NCI-H460 (cell line): ENCODE measurements at places on chromosomes 6 and 20. TPM values are rescaled to one million over a fixed set of nuclear protein-coding genes. Genes with fewer than 3 reads are reported as not detected.

GRCh38 chr6:17589406-17590096 lies 10.6 kb upstream of the FAM8A1 start:
- DNase-seq: no peak

Gene GNAS-AS1
- 1.7 and 1.8 TPM in 2 replicates for total RNA-seq

DNA sequence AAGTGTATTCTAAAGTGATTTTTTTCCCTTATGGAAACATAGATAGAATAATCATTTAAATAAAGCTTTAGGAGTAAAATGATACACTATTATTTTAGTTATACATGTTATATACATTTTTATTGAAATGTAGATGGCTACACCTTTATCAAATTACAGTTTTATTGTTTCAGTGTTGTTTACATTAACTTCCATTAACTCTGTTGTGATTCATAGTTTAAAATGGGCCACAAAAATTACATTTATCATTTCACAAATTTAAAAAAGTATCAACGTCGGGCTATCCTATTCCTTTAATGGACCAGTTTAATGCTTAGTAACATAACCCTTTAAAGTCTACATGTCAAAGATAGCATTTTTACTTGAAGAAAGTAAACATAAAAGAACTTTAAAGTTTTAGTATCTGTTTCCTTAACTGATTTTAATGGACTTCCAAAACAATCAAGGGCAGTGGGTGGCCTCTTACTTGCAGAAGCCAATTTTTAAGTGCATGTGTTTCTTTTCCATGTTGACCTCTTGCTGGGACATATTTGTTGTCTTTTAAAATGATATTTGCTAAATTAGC lies 47.8 kb upstream of the FLRT3 start:
- no peak for DNase-seq

Gene RIN2
- 40.8 and 42.4 TPM in 2 replicates for total RNA-seq

GRCh38 chr6:147322299-147323162 lies 118.3 kb downstream of the STXBP5 start:
- DNase-seq: no peak

- no peak for DNase-seq
Observed at GRCh38 chr6:161413355-161413771, 139.5 kb upstream of the AGPAT4 start.

- DNase-seq: no peak
Observed at GRCh38 chr6:41470029-41470330, 76.2 kb upstream of the FOXP4 start.

Gene RFX6
- not detected in 2 replicates for total RNA-seq

Gene ZSCAN23
- total RNA-seq: not detected in 2 replicates

- DNase-seq: peak; percentile 61
Observed at GRCh38 chr6:106444777-106445507, 84.4 kb downstream of the CRYBG1 start.

Gene FAM83C
- total RNA-seq: not detected in 2 replicates

GRCh38 chr6:45658958-45659357 lies 281.2 kb upstream of the SUPT3H start:
- DNase-seq: no peak

Gene KCNK16
- total RNA-seq: not detected in 2 replicates

Gene ELOVL4
- 16.9 and 17.6 TPM in 2 replicates for total RNA-seq

GRCh38 chr6:45477278-45477677 lies 99.5 kb upstream of the SUPT3H start:
- no peak for DNase-seq

Gene PNLDC1
- not detected in 2 replicates for total RNA-seq

GRCh38 chr6:89079511-89080234 lies 878 bp upstream of the PNRC1 start:
- DNase-seq: peak; percentile 30

DNA sequence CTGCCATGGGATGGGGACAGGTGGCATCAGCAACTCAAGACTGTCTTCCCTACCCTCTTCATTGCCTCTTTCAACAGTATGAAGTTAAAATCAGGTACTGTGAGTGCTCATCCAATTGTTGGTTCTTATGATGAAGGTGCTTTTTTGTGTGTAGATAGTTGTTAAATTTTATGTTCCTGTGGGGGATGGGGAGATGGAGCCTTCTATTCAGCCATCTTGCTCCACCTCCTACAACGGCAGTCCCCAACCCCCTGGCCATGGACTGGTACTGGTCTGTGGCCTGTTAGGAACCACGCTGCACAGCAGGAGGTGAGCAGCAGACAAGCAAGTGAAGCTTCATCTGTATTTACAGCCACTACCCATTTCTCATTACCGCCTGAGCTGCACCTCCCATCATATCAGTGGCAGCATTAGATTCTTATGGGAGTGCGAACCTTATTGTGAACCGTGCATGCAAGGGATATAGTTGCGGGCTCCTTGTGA lies 47.8 kb upstream of the TOP1 start:
- DNase-seq: no peak

DNA sequence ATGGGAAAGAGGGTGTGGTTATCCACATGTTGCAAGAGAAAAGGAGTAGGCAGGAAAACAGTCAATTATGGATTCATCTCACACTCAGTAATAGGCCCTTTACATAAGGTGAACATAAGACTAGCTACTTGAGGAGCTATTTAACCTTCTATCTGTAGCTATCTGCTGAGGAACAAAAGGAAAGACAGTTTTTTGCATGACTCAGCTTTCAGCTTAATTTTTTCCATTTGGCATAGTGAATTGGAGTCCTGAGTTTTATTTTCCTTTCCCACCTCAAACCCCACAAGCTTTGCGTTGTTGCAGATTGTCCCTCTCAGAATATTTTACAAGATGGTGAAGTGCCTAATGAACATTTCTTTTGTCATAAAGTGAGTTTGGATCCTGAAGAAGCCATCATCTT lies 32.4 kb downstream of the UBD start:
- DNase-seq: no peak

GRCh38 chr6:28867086-28867409 lies 56.7 kb downstream of the TRIM27 start:
- DNase-seq: no peak

GRCh38 chr6:140082867-140083297 lies 708.4 kb upstream of the CITED2 start:
- DNase-seq: no peak

Gene BMP5
- total RNA-seq: 3.3 and 4.1 TPM in 2 replicates

GRCh38 chr20:50470264-50470858 lies 39.8 kb upstream of the PTPN1 start:
- no peak for DNase-seq

Gene B3GAT2
- 0.02 TPM in 1 of 2 replicates, not detected in the other for total RNA-seq

GRCh38 chr6:142878407-142878806 lies 66.6 kb downstream of the HIVEP2 start:
- DNase-seq: no peak

DNA sequence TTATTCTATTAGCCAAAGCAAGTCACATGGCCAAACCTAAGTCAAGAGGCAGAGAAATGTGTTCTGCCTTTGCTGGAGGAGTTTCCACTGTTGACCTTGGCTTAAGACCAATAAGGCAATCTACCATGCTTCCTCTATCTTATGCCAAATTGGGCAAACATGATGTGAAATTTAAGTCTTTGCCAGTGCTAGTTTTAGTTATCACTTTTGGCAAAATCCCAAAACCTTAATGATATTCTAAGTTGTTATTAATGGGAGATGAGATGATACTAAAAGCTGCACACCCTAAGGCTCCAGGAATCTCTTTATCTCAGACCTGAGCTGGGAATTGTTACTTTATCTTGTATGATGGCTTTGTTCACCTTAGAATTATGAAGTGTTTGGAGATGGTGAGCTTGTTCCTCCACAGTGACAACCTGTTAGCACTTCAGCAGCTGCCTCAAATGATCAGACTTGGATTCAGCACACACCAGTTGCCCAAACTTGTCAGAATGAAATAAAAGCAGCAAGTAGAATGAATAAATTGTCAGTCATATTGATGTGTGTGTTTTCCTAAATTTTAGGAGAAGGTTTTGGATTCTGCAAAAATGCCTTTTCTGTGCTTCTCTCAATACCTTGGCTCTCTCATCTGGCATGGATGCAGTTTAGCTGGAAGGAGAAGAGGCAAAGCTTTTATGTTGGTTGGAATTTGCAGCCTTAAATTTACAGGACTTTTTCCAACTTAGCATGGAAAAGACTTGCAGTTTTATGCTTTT lies 49.3 kb downstream of the RIN2 start:
- no peak for DNase-seq

GRCh38 chr6:90233994-90234393 lies 62.6 kb downstream of the BACH2 start:
- DNase-seq: no peak

- DNase-seq: no peak
Observed at GRCh38 chr20:41140226-41141133, 3.1 kb downstream of the PLCG1 start.

- no peak for DNase-seq
Observed at GRCh38 chr6:149884215-149884614, 13.7 kb downstream of the RAET1E start.

DNA sequence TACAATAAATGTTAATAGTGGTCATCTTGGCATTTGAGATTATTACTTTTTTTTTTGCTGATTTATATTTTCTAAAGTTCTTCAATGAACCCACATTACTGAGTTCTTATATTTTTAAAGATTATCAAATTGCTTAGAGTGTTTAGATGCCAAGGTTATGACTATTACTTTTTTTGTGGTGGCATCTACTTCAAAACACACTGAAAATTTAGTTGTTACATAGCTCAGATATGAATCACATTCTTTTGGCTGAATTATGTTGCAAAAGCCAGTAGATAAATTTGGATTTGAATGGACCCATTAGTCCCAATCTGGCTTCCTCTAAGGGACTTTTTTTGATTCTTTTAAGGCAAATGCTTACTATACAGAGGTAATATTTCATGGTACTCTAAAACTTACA lies 8.9 kb downstream of the UTRN start:
- DNase-seq: no peak

- no peak for DNase-seq
Observed at GRCh38 chr20:10448270-10449156, 13.4 kb downstream of the SLX4IP start.

GRCh38 chr20:11529047-11529446 lies 388.6 kb upstream of the BTBD3 start:
- DNase-seq: no peak

DNA sequence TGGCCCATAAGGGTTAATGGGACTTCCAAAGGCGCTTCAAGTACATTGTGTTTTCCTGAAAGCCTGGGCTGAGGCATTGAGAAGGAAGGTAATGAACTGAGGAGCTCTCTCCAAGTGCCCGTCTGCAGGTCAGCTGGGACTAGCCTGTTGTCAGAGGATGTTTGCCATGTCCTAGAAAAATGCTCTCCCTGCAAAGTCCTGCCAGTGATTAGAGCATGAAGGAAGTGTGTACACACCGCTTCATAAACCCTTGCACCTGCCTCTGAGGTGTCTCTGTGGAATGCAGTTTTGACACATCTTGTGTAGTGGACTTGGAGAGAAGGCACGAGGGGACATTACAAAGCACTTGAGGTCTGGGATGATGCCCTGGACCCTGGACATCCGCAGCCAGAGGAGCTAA lies 506.7 kb downstream of the KIF16B start:
- no peak for DNase-seq

GRCh38 chr6:122648726-122649125 lies 38.5 kb downstream of the PKIB start:
- DNase-seq: no peak

DNA sequence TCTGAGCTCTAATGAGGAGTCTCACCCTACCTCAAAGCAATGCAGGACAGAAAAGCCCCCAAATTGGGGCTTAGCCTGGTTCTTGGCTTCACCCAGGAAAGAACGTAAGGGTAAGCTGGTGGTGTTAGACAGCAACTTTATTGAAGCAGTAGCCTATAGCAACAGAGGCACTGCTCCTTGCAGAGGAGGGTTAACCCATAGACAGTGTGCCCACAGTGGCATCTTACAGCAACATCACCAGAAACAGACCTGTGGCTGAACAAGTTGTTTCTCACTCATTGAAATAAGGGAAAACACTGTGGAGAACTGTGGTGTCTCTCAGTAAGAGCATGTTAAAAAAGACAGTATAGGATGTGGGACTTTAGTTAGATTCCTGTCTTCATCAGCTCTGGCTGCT lies 80.4 kb upstream of the SPTLC3 start:
- DNase-seq: no peak

DNA sequence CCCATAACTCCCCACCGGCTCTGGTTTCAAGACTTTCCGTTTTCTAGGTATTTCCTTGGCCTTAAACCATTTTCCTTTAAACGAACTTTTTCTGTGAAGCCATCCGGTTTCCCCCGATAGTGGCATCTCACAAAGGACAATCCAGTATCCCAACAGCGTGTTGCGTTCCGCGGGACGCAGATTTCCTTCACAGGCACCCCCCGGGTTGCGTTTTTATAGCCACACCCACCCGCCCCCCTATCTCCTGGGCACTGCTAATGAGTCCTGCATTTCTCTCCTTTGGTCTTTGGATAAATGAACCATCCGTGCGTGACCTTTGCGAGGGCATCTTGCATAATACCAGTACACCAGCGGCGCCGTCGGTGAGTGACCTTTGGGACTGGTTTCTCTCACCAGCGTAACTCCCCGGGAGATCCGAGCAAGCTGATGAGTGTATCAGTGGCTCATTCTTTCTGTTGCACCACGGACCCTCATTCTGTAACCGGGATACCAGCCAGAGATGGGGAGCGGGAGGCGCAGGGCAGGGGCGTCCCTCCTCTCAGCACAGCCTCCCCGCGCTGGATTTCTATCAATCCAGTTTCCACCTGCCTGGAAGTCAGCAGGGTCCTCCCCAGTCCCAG lies 586 bp upstream of the NQO2 start:
- peak; percentile 66 for DNase-seq

Gene DCDC2
- total RNA-seq: 0.05 TPM in 1 of 2 replicates, not detected in the other

DNA sequence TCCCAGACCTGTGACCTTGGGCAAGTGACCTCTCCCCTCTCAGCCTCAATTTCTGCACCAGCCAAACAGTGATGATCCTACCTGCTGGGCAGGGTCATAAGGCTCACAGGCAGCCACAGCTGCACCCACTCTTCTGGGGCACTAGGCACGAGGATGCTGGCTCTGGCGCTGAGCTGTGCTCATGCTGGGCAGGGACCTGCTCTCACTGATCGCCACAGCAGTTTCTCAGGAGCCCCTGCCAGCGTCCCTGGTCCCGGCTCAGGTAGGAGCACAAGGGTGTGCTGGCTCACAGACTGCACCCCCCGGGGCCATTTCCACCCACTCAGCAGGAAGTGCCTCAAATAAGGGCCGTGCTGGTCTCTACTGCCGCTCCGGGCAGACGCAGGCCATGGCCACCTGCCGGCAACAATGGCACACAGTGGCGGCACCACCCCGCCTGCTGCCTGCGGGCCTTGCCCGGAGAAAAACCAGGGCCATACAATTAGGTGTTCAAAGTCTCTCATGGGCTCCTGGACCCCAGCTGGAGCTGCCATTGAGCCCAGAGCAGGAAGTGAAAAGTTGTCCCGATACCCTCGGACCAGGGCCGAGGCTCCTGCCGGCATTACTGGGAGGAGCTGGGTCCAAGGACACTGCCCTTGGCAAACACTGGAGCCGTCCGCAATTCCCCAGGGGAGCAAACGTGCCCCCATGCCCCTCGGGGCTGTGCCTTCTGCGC lies 4.6 kb upstream of the CABLES2 start:
- no peak for DNase-seq

DNA sequence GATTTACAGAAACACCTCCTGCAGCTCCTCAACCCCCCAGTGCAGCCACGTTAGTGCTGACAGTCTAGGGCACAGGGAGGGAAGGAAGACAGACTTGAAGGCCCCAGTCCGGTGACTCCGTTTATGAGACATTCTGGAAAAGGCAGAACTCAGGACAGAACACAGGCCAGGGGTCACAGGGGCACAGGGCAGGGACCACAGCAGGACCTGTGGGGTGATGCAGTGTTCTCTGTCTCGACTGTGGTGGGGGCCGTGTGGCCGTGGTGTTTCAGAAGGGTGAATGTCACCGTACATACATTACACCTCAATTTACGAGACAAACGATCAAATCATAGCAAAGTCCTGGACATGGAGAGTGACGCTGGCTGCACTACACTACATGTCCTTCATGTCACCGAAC lies 11.3 kb downstream of the BHLHE23 start:
- no peak for DNase-seq

- no peak for DNase-seq
Observed at GRCh38 chr6:53924277-53924676, 129.5 kb downstream of the LRRC1 start.

Gene EIF2S2
- total RNA-seq: 257 and 265 TPM in 2 replicates
